ENCODE measurements at places on chromosomes 5 and 9.
A peak's percentile ranks its signal among the peaks of the same experiment; 100 is the strongest.

- peak; percentile 74 for DNase-seq
These were observed 43.3 kb upstream of the NCS1 start for GRCh38 chr9:130128733-130129431.

- no peak for DNase-seq
These were observed 10.7 kb downstream of the SMAD5 start for GRCh38 chr5:136143312-136143711.

DNA sequence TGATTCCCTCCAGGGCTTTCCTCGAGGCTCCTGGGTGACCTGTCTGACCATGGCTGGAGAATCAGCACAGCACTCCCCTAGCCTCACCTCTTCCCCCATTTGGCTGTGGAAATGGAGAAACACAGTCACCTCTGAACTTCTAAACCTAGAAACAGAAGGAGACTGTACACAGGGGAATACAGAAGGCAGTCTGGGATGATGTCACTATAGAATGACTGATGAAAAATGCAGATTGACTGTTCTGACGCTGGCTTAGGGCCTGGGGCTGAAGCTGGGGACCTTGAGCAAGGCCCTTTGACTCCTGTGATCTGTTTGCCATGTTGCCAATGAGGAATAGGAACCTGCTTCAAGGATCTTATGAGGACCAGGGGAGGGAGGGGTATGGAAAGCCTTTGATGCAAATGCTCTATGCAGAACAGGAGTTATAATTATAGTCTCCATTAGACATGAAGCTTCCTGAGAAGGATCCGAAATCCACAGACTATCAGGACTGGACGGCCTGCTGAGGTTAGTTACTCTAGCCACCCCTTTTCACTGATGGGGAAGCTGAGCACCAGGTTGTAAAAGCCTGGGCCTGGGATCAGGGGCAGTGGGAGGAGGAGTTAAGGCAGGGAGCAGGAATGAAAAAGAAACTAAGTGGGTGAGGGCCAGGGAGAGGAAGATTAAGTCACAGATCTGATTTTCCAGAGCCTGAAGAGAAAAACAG lies 24.4 kb upstream of the ANXA6 start:
- DNase-seq: no peak

- DNase-seq: peak; percentile 84
These were observed 35.6 kb downstream of the DAB2IP start for GRCh38 chr9:121686930-121687541.

DNA sequence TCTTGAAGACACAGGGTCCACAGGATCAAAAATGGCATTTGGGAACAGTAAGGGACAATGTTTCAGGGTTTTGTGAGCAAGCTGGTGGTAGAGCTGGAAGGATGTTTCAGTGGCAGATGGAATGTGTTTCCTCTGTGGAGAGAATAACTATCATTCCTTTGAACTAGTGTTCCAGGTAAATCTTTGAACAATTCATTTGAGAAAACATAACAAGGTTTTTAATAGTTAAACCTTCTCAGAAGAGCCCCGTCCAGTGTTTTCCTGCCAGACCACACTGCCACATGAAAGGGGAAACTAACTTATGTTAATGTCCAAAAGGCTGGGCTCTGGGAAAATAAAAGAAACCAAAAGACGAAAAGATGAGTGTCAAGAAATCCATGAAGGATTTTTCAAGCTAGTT lies 207.0 kb upstream of the ZNF462 start:
- DNase-seq: no peak

GRCh38 chr9:79222483-79222882 lies 349.3 kb upstream of the TLE4 start:
- no peak for DNase-seq

DNA sequence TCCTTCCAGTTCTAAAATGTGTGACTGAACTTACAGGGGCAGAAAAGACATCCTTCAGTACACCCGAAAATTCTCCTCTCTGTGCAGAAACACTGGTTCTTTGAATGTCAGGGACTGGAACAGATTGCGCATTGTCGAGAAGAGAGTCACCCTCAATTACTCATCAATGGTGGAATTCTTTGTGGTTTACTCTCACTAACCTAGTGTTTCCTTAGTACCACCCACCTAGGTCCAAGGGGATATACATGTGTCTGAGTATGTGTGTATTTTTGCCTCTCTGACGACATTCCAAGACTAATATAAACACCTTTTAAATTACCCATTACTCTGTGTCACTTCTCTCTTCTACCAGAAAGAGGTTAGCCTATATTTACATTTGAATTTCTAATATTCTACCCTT lies 660.8 kb downstream of the TLE1 start:
- no peak for DNase-seq

- no peak for DNase-seq
These were observed 83.2 kb downstream of the NDFIP1 start for GRCh38 chr5:142191776-142192175.

GRCh38 chr9:8179381-8180053 lies 379.9 kb upstream of the DMAC1 start:
- DNase-seq: no peak

DNA sequence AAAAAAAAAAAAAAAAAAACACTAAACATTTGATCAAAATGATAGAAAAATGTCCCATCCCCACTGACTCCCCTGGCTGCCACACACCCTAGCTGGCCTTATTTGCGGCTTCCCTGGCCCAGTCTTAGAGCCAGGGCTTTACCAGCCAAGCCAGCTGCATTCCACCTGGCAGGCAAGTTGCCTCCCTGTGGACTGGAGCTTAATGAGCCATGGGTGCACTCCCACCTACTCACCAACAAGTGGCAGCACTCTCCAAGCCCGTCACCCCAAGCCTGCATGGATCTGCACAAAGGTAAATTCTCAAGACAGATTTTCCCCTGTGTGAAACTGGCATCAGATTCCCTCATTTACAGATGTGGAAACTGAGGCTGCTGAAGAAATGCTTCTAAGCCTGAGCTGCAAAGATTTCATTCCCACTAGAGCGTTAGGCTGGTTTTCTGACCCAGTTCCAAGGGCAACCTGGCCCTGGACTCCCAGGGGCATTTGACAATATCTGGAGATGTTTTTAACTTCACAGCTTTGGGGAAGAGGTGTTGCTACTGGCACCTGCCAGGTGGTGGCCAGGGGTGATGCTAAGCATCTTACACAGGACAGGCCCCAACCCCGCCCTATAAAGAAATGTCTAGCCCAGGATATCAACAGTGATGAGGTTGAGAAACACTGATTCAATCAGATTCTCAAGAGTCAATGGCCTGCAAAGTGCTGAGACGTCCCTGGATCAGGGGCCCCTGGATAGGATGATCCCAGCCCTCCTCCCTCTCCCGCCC lies 21.9 kb upstream of the VDAC1 start:
- peak; percentile 49 for DNase-seq

GRCh38 chr5:143186623-143187022 lies 216.9 kb downstream of the NR3C1 start:
- no peak for DNase-seq

- DNase-seq: no peak
These were observed 12.2 kb downstream of the GPR150 start for GRCh38 chr5:95631991-95632675.

- DNase-seq: no peak
These were observed 12.2 kb downstream of the CDC42SE2 start for GRCh38 chr5:131276072-131276471.

DNA sequence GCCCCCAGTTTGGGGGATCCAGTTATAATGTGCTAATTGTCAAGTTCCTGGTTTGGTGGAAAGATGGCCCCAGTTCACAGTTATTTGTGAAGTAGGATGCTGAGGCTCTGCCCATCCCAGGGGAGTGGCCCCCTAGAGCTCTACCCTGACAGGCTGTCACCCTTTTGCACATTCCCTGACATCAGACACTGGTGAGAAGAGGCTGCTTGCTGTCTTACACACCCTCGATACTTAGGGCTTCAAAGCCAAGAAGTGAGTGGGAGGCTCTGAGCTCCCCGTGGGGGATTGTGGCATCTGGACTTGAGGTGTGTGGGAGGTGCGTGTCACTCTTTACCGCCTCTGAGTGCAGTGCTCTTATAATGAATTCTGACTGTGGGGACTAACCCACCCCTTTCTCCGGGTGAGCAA lies 168.5 kb downstream of the DOCK2 start:
- no peak for DNase-seq

- DNase-seq: no peak
These were observed 238.7 kb downstream of the EFNA5 start for GRCh38 chr5:107431998-107432397.
